ENCODE measurements at places on chromosomes 13 and 19.

GRCh38 chr19:12665671-12666264 is 774 bp downstream of the MAN2B1 start:
- peak; percentile 28 for DNase-seq

- no peak for DNase-seq
These were observed 249.8 kb downstream of the DCLK1 start for GRCh38 chr13:35881360-35881759.

GRCh38 chr13:106794117-106794516 is 226.2 kb upstream of the ARGLU1 start:
- no peak for DNase-seq

- DNase-seq: no peak
These were observed 10.7 kb downstream of the TM6SF2 start for GRCh38 chr19:19262190-19263057.

- no peak for DNase-seq
These were observed 22.5 kb upstream of the KLF2 start for GRCh38 chr19:16301999-16302694.

DNA sequence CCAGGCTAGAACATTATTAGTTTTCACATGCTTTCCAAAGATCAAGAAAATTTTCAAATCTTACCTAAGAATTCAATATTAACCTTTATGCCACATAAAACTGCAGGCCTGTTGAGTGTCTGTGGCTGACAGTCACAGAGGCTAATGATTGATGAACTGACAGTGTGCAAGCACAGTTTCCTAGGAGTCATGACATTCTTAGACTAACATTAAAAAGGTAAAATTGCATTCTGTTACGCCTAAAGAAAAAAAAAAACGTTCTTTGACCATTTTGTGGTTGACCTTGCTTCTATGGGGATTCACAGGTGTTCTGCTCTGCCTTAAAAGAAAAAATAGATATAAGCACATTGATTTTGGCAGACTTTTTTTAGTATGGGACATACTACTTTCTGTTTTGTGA is 1776.2 kb downstream of the PCDH9 start:
- no peak for DNase-seq

GRCh38 chr19:21851596-21852345 is 15.8 kb upstream of the ZNF43 start:
- peak; percentile 86 for DNase-seq

- no peak for DNase-seq
These were observed 398.9 kb downstream of the IRS2 start for GRCh38 chr13:109387471-109387870.

DNA sequence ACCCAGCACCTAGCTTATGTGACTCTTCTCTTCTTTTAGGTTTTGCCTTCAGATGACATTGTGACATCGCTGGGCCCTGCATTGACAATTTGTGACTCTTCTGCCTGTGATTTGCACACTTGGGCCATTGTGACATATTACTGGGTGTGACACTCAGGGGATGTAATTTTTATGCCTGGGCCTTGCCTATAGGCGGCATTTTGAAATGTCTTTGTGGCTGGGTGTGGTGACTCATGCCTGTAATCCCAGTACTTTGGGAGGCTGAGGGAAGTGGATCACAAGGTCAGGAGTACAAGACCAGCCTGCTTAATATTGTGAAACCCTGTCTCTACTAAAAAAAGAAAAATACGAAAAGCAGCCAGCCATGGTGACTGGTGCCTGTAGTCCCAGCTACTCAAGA is 28.4 kb upstream of the ZNF681 start:
- peak; percentile 13 for DNase-seq

DNA sequence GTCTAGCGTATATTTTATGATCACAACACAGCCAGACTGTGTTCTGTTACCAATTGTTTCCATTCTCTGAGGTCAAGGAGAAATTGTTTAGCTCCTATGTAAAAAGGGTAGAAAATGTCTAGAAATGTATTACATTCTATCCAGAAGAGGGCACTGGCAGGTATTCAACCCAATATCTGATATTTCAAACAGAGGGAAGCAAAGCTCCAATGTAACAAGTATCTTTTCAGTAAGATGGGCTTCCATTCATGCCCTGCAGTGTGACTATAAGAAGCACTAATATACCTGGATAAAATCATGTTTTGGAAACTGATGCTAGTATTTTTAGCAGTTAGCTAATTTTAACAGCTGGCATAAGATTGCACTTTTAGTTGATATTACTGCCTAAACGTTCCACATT is 312.7 kb downstream of the FGF14 start:
- DNase-seq: no peak

DNA sequence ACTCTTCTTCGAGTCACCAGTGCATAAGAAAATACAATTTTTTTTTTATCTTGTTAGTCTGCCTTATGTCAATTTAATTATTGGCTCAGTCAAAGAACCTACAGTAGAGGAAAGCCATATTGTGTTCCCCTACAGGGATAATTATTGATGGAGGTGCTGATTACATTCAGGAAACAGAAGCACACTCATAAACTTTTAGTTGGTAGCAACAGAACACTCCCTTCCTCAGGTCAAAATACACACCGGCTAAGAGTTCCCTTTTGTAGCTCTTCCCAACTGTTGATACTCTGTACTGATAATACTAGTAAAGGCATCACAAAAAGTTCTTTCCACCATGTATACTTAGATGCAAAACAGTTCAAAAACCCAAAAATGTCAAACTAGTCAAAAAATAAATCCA is 18.4 kb downstream of the FOXO1 start:
- DNase-seq: no peak

GRCh38 chr13:35514061-35514477 is 37.6 kb upstream of the MAB21L1 start:
- no peak for DNase-seq

GRCh38 chr13:30394751-30395191 is 27.5 kb upstream of the UBE2L5 start:
- DNase-seq: no peak

GRCh38 chr19:11140896-11141295 is 14.7 kb downstream of the SPC24 start:
- no peak for DNase-seq

DNA sequence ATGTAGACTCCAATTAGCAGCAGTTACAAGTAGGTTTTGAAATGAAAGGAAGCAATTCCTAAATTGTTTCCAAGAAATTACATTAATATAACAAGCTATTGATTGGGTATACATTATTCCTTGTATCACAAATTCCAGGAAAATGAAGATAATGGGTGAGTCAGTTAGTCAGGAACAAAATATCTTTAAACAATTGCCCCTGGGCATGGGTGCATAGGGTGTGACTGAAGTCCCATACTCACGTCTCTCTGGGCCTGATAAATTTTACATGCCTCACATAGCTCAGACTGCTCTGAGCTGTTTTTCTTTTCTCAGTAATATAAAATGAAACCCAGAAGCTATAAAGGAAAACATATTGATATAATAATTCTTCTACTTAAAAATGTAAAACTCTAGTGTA is 87.8 kb downstream of the FNDC3A start:
- no peak for DNase-seq

GRCh38 chr13:113623491-113624234 is 34.3 kb downstream of the ATP4B start:
- no peak for DNase-seq

- DNase-seq: no peak
These were observed 410.9 kb downstream of the FOXO1 start for GRCh38 chr13:40255551-40255950.

- DNase-seq: peak; percentile 13
These were observed 512 bp downstream of the CC2D1A start for GRCh38 chr19:13906521-13906904.

DNA sequence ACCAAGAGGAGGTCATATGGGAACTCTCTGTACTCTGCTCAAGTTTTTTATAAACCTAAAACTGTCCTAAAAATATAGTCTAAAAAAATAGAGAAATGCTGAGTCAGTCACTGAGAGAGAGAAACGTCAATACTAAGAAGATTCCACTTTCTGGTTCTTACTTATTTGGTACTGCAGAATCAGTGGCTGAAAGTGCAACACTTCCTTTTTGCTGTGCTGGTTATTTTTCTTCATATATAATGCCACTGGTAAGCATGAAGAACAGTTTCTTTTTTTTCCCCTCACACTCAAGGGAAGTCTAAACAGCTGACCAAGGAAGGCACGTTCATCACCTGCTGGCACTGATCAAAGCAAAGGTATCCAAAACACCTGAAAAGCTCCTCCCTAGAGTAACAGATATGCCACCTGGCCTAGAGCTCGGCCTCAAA is 44.3 kb upstream of the N4BP2L1 start:
- no peak for DNase-seq

DNA sequence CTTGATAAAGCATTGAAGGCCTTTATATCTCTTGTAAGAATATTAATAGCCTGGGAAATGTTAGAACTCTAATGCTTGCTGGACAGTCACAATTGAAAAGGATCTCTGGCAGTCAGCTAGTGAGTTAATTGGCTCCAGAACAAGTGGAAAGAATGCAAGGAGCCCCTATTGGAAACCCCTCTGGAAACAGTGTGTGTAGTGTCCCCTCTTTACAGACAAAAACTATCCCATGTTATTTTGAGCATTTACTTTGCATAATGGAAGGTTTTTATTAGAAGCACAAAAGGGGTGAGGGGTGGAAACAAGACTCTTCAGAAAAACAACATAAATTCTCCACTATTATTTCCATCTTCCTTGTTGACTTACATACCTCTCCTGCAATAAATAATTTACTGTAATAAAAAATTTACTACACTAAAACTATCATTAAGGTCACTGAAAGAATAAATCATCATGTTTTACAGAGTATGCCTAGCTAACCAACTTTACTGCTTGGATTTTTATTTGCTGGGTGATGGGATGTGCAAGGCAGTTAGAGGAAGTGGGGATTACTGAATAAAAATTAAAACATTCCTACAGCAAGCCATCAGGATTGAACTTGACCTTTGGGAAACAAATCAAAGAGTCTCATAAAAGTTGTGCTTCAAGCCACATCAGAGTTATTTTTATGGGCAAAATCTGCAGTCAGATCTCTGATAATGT is 610.4 kb downstream of the TBC1D4 start:
- DNase-seq: no peak

GRCh38 chr19:40282209-40282580 is 3.0 kb downstream of the AKT2 start:
- no peak for DNase-seq

GRCh38 chr19:7921302-7921966 is 1.3 kb downstream of the SNAPC2 start:
- DNase-seq: no peak

DNA sequence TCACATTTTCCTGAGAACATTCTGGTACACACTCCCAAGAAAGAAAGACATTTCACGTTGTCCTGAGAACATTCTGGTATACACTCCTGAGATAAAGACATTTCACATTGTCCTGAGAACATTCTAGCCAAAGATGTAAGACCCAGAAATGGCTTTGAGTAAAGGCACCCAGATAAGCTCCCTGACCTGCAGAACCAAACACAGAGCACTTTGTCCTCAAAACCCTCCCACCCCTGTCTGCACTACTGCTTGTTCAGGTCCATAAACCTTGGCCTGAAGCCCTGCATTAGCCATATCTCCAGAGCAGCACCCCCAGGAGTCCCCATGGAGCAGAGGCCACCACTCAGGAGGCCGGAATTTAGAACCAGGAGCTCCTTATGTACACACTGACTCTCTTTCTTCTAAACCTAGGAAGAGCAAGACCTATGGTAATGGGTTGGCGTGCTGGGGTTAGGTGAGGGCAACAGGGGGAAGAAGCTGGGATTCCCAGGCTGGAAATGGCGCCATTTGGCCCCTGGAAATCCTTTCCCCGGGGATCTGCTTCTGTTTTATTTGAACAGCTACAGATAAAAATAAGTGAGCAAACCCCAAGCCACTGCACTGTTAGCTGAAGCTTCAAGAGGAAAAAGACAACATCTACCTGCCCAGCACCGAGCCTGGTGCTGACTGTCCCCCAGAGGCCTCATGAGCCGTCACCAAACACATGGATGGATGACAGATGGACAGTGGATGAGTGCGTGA is 13.7 kb downstream of the GAS6 start:
- DNase-seq: no peak

GRCh38 chr13:40251343-40252032 is 415.0 kb downstream of the FOXO1 start:
- DNase-seq: no peak

- DNase-seq: no peak
These were observed 1045.4 kb upstream of the MIR17HG start for GRCh38 chr13:90302107-90302506.

DNA sequence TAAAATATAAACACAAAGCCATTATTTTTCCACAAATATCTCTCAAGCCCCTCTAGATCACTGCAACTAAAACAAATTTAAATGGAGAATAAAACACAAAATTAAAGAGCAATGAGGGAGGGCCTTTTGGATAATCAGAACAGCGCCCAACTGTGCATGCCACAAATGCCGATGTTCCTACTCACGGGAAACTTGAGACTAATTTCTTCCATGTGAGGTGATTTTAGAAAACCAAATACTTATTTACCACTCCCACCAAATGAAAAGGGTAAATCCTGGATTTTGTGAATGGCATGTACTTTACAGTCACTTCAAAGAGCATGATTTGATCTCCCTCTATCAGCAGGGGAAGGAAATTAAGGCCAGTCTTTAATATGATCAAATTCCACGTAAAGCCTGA is 74.8 kb downstream of the SLC7A1 start:
- no peak for DNase-seq

- DNase-seq: no peak
These were observed 14.6 kb upstream of the DIAPH3 start for GRCh38 chr13:60178327-60178726.

GRCh38 chr13:44030615-44031014 is 150.9 kb downstream of the LACC1 start:
- DNase-seq: no peak

GRCh38 chr19:3324405-3324856 is 42.0 kb upstream of the NFIC start:
- peak; percentile 49 for DNase-seq

DNA sequence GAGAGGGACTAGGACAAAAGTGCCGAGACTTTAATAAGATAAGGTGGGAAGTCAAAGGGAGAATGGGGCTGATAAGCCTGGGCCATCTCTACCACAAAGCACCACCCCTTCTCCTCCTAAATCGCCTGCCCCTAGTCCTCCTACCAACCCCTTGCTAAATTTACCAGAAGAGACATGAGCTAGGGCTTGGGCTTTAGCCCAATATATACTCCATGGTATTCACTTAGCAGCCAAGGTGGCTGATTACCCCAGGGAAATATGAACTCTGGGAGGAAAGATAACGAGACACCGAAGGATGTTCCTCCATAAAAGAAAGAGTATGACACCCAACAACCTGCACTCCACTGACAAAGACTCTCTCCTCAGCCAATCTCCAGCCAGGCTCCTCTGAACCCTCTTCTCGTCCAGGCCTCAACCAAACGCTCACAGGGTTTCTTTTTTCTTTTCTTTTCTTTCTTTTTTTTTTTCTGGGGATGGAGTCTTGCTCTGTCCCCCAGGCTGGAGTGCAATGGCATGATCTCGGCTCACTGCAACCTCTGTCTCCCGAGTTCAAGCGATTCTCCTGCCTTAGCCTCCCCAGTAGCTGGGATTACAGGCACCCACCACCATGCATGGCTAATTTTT is 610.2 kb downstream of the UQCRFS1 start:
- no peak for DNase-seq

- DNase-seq: no peak
These were observed 57.9 kb downstream of the RXFP2 start for GRCh38 chr13:31797154-31797775.

Data from CD4-positive, alpha-beta T cell treated with Interferon gamma for 1 hour (primary cell).